ENCODE measurements at places on chromosomes 13 and 19.

- no peak for DNase-seq
Observed at GRCh38 chr19:398719-399118, 10.2 kb downstream of the C2CD4C start.

DNA sequence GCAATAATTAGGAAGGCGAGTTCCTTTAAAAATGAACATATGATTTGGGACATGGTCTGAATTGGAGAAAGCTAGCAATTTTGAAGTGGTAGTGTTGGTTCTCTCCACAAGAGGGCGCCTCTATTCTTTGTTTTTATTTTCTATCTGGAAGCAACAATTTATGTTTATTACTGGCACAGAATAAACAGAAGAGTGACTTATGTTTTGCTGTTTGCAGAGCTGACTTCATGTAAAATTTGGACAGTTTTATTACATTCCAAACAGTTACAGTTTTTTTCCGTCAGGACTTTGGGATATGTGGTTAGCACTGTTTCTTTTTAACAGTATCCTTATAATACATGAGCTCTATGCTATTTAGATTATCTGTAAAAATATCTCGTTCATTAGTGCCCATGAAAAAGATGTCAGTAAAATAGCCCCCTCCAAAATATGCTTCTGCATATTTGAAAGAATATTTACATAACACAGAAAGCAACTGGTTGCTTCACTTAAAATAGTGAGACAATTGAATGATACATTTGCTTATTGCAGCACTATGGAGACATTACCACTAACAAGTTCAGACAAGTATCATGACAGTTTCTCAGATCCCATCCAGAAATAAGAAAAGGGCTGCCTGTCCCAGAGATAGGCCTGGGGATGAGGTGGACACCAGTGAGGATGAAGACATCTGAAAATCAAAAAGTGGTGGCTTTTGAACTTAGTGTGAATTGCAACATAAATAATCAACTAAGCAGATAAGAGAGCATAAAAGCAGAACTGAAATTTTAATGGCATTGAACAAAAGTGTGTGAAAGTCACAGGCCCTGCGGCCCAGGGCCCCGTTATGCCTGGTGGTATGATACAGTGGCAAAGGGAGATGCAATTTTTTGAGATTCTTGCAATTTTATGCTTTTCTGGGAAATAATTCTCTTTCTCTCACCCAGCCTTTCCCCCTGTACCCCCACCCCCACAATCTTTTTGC, 32.3 kb upstream of the FGF9 start:
- peak; percentile 13 for DNase-seq

GRCh38 chr19:16465239-16465638, 6.5 kb downstream of the EPS15L1 start:
- DNase-seq: no peak

GRCh38 chr19:28575816-28576215, 637.1 kb downstream of the UQCRFS1 start:
- DNase-seq: no peak

DNA sequence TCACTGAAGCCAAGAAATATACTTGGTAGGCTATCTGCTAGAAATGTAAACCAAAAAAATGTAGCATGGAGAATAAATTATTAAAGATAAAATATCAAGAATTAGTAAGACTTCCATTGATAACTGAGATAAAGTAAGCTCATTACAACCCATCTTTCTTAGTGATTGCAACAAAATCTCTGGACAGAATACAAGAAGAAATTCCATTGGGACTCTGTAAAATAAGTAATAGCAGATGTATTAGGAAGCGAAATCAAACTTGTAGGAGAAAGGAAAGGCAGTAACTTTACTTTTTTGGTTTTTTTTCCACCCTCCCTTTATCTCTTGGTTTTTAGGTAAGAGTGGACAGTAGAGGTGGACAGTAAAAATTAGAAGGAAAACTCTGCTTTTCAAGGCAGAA, 605.7 kb downstream of the DACH1 start:
- no peak for DNase-seq

GRCh38 chr13:31790992-31791391, 51.7 kb downstream of the RXFP2 start:
- DNase-seq: no peak

DNA sequence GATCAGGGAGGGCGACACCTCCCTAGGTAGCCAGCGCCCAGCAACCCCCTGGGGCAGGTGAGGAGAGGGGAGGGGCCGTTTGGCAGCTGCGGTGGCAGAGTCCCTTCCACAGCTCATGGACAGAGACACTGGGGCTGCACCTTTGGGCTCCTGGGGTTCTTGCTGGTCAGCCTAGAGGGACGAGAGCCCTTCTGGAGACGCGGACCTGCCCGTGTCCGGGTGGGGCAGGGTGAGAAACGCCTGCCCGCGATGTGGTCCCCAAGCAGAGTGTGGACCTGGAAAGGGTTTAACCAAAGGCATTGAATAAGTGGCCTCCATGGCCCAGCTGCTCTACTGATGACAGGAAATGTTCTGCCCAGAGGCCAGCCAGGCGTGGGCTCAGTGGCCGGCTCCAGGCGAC, 38.3 kb downstream of the ADPRHL1 start:
- no peak for DNase-seq

DNA sequence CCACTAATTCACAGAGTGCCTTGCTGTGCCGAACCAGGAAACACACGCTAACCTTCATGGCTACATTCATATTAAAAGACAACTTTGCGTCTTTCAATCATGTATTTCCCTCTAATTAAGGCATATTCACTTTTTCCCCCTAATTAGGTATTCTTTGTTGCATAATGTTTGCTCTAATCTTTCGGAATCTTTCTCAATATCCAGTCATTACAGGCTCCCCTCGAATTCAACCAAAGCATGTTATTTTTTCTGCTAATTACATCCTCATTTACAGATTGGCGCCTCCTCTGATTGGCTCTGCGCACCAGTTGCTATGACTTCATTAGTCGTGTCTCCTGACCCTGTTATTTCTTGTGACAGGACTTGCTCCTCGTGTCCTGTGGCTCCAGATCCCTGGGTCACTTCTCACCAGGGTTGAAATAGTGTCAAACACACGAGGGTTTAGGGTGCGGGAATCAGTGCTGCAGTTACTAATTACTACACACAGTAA, 226.7 kb upstream of the TSHZ3 start:
- no peak for DNase-seq

DNA sequence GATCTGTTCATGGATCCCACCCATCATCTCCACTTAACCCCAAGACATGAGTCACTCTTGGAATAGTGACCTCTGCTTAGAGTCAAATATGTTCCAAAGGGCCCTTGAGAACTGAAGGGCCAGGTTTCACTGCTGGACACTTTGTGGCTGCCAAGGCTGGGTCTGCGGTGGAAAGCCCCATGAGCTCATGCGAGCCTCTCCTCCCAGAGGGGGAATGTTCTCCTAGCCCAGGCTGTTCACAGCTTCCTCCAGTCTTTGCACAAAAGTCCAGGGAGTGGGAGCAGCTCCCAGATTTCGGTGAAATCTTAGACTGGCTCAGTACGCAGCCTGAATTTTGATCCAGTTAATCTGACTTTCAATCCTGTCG, 732 bp upstream of the DCLK1 start:
- no peak for DNase-seq

GRCh38 chr19:16868423-16869130, 20.2 kb upstream of the F2RL3 start:
- DNase-seq: no peak

GRCh38 chr13:100521851-100522617, 66.6 kb downstream of the GGACT start:
- DNase-seq: no peak

- DNase-seq: no peak
Observed at GRCh38 chr19:3949997-3950859, 17.4 kb downstream of the NMRK2 start.

- no peak for DNase-seq
Observed at GRCh38 chr13:42991898-42992763, at the start of gene EPSTI1. EPSTI1 (minus strand) TSS chr13:42992241; CDS start chr13:42992165, 76 bp downstream.

DNA sequence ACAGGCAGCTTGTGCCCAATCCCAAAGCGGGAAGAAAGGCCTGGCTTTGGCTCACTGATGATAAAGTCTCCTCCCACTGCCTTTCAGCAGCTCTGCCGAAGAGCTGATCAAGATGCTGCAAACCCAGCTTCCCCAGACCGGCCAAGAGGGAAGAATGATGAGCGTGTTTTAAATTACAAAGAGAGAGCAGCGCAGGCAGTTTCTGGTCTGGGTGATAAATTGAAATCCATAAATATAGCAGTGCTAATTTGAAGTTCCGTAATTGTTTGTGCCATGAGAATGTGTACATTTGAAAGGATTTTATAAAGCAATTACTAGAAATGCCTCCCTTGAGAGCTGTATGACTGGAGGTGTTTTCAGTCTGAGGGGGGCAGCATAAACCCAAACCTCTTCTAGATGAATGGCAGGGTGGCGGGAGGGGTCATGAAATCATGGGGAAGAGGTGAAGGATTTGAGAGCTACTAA, 171.8 kb downstream of the STK24 start:
- no peak for DNase-seq

DNA sequence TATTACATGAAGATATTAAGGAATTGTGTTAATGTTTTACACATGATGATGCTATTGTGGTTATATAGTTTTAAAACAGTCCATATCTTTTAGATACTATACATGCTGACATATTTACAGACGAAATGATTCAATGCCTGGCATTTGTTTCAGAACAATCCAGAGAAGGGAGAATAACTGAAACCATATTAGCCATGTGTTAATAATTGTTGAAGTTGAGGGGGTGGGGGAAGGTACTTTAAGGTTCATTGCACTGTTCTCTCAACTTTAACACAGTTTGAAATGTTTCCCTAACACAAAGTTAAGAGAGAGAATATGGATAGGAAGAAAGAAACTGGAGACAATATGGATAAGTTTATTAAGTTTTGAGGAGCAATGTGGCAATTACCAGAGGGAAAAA, 5.8 kb downstream of the CRYL1 start:
- no peak for DNase-seq

GRCh38 chr13:51258612-51259548, 36.7 kb downstream of the FAM124A start:
- no peak for DNase-seq

GRCh38 chr13:41565846-41566245, 108.5 kb downstream of the RGCC start:
- no peak for DNase-seq

DNA sequence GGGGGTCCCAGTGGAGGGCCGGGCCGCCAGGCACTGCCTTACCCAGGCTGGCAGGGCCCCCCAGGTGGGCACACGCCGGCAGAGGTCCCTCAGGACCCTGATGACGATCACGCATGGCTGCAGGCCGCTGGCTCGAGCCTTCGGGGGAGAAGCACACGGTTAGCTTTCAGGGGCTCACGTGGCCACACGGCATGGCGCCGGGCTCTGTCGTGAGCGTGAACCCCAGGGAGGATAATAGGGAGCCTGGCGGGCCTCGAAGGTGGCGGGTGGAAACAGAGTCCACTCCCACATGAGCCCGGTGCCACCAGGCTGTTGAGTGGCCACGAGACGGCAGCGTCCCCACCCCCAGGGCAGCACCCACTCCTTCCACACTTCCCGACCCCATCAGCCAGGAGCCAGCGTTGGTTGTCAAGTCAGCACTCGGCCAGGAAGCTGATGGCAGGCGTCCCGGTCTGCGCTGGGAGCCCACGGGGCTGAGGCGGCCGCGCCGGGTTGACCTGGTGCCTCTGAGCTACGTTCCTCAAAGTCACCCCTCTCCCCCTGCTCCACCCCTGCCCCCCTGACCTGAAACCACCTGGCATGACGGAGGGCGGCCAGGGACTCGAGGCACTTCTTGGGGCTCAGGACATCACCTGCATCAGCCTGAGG, 24.7 kb upstream of the MATK start:
- DNase-seq: no peak

- DNase-seq: no peak
Observed at GRCh38 chr19:6210091-6210490, 69.7 kb downstream of the MLLT1 start.

- no peak for DNase-seq
Observed at GRCh38 chr13:20616059-20616797, 49.3 kb downstream of the IFT88 start.

DNA sequence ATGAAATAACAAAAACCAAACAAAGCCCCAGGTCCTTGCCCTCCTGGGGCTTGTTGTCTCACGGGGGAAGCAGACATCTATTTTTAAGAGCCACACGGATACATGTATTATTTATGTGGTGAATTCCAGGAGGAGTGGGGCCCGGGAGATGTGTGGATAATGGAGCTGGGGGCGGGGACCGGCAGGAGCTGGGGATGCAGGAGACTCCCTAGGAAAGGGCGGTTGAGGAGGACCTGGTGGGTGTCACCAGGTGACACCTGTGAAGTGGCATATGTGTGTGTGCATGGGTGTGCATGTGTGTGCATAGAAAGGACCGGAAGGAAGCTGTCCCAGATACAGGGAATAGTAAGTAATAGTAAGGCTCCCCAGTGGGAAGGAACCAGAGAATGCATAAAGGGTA, 148.9 kb downstream of the URI1 start:
- DNase-seq: no peak

- peak; percentile 50 for DNase-seq
Observed at GRCh38 chr19:19329126-19329525, 8.5 kb downstream of the MAU2 start.
